ENCODE measurements at places on chromosomes 7 and 10. TPM values are rescaled to one million over a fixed set of nuclear protein-coding genes. Genes with fewer than 3 reads are reported as not detected.

The HOXA5 gene
- not detected for total RNA-seq

The PLXNA4 gene
- 0.18 TPM for total RNA-seq

DNA sequence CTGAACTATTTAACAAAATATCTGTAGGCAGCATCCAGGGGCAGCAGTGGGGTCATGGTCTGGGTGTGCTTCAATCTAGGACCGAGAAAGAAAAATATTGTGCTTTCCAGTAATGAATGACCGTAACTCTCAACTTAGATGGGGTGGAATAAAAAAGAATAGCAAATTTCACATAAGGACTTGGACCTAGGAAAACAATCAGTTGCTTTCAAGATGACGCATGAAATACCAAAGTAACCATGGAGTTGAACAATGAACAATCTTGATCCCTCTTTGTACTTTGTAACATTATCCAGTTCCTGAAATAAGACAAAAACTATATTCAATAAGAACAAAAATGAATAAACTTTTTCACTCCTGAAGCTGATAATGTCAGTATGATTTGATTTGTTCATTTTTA is 167.1 kb downstream of the C7orf25 start:
- no peaks in the 10 kb centered on the region for H3K4me1 ChIP-seq
- no peak overlapping the region for H3K4me3 ChIP-seq
- peaks cover 4% of the 10 kb centered on the region for H3K27me3 ChIP-seq
- no peaks in the 10 kb centered on the region for H3K36me3 ChIP-seq

DNA sequence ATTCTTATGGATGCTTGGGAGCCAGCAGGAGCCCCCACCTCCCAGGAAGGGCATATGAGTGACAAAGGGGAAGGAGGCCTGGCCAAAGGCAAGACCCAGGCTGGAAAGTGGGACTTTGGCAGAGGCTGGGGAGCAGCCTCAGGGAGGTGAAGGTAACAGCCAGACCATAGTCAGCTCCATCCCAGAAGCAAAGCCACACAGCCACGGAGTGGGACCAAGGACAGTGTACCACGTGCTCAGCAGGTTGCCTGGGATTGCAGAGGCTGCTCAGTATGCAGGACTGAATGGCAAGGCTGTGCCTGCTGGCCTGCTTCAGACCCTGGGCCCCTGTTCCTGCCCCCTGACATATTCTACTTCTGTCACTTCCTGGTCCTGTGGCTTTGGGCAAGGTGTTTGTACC is 17.6 kb upstream of the GPR26 start:
- H3K27me3 ChIP-seq: peaks cover 5% of the 10 kb centered on the region
- H3K4me1 ChIP-seq: no peaks in the 10 kb centered on the region
- no peak overlapping the region for H3K27ac ChIP-seq

All from activated CD8-positive, alpha-beta T cell treated with anti-CD3 and anti-CD28 coated beads for 36 hours (primary cell).